ENCODE measurements at places on chromosomes 6 and 20. TPM values are rescaled to one million over a fixed set of nuclear protein-coding genes. Genes with fewer than 3 reads are reported as not detected.

DNA sequence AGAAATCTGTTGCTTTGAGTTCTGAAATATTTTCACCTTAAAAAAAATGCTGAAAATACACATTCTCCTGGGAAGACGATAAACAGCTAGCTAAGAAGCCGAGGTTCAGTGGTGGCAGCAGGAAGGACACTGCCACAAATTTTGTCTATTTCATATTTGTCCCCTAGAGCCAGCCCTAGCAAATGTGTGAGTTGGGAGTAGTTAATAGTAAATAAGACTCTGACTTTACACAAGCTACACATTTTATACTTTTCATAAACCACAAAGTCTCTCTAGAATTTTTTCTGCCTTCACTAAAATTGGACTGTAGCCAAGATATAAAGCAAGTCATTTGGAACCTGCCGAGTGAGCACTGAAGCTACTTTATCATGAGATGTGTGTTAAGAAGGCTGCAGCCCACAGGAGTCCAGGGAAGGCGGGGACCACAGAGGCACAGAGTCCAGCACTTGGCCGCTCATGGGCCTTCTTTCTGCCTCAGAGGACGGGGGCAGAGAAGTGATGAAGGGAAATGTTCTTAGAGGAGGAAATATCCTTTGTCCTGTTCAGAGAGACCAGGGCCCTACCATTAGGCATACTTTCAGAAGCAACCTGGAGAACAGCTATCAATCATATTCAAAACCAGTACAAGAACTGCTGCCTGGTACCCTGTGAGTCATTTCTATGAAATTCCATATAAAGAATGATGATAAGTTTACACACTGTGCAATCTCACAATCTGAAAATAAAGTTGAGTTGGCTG, 241.7 kb upstream of the TAB2 start:
- no peaks in the 10 kb centered on the region for H3K36me3 ChIP-seq
- no peaks in the 10 kb centered on the region for H3K27me3 ChIP-seq
- peaks cover 16% of the 10 kb centered on the region for H3K4me1 ChIP-seq
- DNase-seq: no peak

GRCh38 chr6:133306931-133307330, 65.8 kb downstream of the EYA4 start:
- no peaks in the 10 kb centered on the region for H3K27me3 ChIP-seq
- no peaks in the 10 kb centered on the region for H3K4me1 ChIP-seq
- no peak overlapping the region for H3K27ac ChIP-seq
- no peaks in the 10 kb centered on the region for H3K36me3 ChIP-seq
- H3K4me3 ChIP-seq: no peak overlapping the region
- no peak for DNase-seq

DNA sequence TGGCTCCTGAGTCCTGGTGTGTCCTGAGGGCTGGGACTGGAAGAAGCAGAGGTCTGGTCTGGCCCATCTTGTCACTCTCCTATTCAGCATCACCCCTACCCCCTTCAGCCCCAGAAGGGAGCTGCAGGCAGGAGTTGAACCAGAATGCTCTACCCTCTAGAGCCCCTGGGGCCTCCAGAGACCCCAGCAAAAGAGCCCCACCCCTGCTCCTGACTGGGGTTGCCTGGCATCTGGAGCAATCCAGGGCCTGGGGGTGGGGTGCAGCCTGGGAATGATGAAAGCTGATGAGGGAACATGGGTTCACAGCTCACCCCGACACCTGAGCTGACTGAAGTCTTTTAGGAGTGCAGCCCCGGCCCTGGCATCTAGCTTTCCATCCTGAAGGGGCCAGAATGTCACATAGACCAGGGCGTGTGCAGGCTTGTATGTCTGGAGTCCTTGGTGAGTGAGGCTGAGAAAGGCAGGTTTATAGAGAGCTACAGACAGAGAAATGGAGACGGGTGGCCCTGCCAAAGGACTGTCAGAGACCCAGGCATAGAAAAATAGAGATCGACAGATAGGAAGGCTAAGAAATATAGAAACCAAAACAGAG, 12.2 kb downstream of the FGD2 start:
- H3K27ac ChIP-seq: peak overlapping the region; percentile 77
- H3K36me3 ChIP-seq: no peaks in the 10 kb centered on the region
- H3K4me1 ChIP-seq: peaks cover 3% of the 10 kb centered on the region
- H3K4me3 ChIP-seq: no peak overlapping the region
- no peaks in the 10 kb centered on the region for H3K27me3 ChIP-seq
- DNase-seq: no peak

GRCh38 chr20:47720636-47721427, 64.4 kb downstream of the SULF2 start:
- H3K4me3 ChIP-seq: no peak overlapping the region
- no peak for DNase-seq
- H3K27ac ChIP-seq: no peak overlapping the region
- H3K4me1 ChIP-seq: peaks cover 26% of the 10 kb centered on the region

GRCh38 chr6:82744286-82745015, 321.2 kb downstream of the UBE3D start:
- DNase-seq: no peak
- no peaks in the 10 kb centered on the region for H3K27me3 ChIP-seq
- H3K36me3 ChIP-seq: no peaks in the 10 kb centered on the region
- no peak overlapping the region for H3K4me3 ChIP-seq

GRCh38 chr6:168828800-168829199, 387.8 kb downstream of the SMOC2 start:
- no peak overlapping the region for H3K4me3 ChIP-seq
- DNase-seq: no peak
- H3K36me3 ChIP-seq: no peaks in the 10 kb centered on the region
- H3K27me3 ChIP-seq: no peaks in the 10 kb centered on the region

DNA sequence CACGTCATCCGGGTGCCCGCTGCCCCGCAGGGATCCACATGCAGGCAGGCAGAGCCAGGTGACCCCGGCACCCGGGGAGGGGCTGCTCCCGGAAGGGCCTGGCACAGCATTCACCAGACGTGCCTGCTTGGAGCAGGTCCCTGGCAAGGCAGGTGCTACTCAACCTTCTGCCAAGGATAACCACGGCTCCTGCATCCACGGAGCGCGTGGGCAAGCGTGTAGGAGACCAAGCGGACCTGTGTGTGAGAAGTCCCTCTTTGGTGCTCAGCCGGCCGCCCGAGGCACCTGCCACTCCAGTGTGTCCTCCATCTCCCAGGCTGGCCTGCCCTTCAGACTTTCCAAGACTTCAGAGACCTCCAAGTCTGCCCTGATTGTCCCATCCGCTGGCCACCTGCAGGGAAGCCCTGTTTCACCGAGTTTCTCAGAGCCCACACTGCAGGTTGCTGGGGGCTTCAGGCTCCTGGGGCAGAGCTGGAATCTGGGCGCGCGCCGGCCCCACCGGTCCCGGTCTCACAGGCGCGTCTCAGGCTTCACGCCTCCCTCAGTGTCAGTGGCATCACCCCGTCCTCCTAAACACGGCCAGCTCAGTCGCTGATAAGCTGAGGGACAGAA, 124.3 kb downstream of the DLL1 start:
- no peaks in the 10 kb centered on the region for H3K27me3 ChIP-seq
- no peaks in the 10 kb centered on the region for H3K36me3 ChIP-seq
- H3K27ac ChIP-seq: no peak overlapping the region
- no peak for DNase-seq
- H3K4me1 ChIP-seq: no peaks in the 10 kb centered on the region

GRCh38 chr6:119966484-119966883, 616.9 kb upstream of the MAN1A1 start:
- no peaks in the 10 kb centered on the region for H3K4me1 ChIP-seq
- no peak overlapping the region for H3K27ac ChIP-seq
- DNase-seq: no peak
- H3K36me3 ChIP-seq: no peaks in the 10 kb centered on the region
- H3K4me3 ChIP-seq: no peak overlapping the region

GRCh38 chr6:111604259-111605099, 1.2 kb downstream of the TRAF3IP2 start:
- peaks cover 57% of the 10 kb centered on the region for H3K4me1 ChIP-seq
- peak overlapping the region; percentile 88 for H3K27ac ChIP-seq
- H3K27me3 ChIP-seq: no peaks in the 10 kb centered on the region
- DNase-seq: peak; percentile 73

PCMTD2 gene
- 57.0 TPM for total RNA-seq

ADGRF1 gene
- not detected for total RNA-seq

PRPH2 gene
- not detected for total RNA-seq

VSX1 gene
- not detected for total RNA-seq

DNA sequence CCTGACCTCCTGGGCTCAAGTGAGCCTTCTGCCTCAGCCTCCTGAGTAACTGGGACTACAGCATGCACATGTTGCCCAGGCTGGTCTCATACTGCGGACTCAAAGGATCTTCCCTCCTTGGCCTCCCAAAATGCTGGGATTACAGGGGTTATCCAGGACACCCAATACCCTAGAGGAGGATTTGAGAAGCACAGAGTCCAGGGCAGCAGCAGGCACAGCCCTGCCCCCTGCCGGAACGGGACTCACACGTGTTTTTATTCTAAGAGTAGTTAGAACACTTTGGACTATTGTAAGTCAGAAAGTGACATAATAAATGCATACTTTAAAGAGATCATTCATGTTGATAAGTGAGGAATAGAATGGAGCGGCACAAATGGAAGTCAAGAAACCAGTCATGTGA, 80.2 kb downstream of the C6orf118 start:
- no peaks in the 10 kb centered on the region for H3K36me3 ChIP-seq
- H3K27ac ChIP-seq: no peak overlapping the region
- no peak for DNase-seq
- peaks cover 5% of the 10 kb centered on the region for H3K4me1 ChIP-seq
- no peaks in the 10 kb centered on the region for H3K27me3 ChIP-seq

HUS1B gene
- total RNA-seq: not detected

DNA sequence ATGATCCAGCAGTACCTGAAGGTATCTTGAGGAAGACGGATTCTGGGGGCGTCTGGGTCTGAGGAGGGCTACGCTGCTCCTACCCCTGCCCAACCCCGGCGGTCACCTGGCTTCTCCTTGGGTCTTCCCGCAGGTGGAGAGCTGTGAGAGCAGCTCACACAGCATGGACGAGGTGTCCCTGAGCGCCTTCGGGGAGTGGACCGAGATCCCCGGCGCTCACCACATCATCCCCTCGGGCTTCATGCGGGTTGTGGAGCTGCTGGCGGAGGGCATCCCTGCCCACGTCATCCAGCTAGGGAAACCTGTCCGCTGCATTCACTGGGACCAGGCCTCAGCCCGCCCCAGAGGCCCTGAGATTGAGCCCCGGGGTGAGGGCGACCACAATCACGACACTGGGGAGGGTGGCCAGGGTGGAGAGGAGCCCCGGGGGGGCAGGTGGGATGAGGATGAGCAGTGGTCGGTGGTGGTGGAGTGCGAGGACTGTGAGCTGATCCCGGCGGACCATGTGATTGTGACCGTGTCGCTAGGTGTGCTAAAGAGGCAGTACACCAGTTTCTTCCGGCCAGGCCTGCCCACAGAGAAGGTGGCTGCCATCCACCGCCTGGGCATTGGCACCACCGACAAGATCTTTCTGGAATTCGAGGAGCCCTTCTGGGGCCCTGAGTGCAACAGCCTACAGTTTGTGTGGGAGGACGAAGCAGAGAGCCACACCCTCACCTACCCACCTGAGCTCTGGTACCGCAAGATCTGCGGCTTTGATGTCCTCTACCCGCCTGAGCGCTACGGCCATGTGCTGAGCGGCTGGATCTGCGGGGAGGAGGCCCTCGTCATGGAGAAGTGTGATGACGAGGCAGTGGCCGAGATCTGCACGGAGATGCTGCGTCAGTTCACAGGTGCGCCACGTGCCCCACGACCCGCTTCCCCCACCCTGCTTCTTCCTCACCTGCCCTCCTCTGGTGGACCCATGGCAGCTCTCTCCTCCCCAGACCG, 166.9 kb upstream of the RNF24 start:
- no peak overlapping the region for H3K4me3 ChIP-seq
- no peaks in the 10 kb centered on the region for H3K4me1 ChIP-seq

- no peaks in the 10 kb centered on the region for H3K4me1 ChIP-seq
- H3K27me3 ChIP-seq: no peaks in the 10 kb centered on the region
- DNase-seq: peak; percentile 7
- no peak overlapping the region for H3K4me3 ChIP-seq
Observed at GRCh38 chr6:40640599-40641227, 53.5 kb upstream of the LRFN2 start.

DNA sequence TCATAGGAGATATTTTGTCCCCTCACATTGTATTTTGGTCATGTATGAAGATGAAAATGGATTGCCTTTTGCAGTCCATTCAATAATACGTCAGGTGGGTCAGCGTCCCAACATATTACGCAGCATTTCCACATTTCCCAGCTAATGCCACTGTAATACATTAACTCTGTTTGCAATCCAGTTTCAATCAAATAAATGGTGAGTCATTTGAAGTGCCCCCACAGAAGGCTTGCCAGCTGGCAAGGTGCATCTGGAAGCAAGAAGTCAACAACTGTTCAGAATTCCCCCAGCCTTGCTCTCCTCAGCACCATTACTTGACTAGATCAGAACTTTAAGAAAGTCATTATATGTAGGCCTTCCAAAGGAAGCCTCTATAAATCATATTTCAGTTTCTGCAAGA, 50.4 kb downstream of the PHACTR1 start:
- H3K4me1 ChIP-seq: no peaks in the 10 kb centered on the region
- no peak overlapping the region for H3K27ac ChIP-seq
- no peaks in the 10 kb centered on the region for H3K36me3 ChIP-seq
- H3K4me3 ChIP-seq: no peak overlapping the region

DNA sequence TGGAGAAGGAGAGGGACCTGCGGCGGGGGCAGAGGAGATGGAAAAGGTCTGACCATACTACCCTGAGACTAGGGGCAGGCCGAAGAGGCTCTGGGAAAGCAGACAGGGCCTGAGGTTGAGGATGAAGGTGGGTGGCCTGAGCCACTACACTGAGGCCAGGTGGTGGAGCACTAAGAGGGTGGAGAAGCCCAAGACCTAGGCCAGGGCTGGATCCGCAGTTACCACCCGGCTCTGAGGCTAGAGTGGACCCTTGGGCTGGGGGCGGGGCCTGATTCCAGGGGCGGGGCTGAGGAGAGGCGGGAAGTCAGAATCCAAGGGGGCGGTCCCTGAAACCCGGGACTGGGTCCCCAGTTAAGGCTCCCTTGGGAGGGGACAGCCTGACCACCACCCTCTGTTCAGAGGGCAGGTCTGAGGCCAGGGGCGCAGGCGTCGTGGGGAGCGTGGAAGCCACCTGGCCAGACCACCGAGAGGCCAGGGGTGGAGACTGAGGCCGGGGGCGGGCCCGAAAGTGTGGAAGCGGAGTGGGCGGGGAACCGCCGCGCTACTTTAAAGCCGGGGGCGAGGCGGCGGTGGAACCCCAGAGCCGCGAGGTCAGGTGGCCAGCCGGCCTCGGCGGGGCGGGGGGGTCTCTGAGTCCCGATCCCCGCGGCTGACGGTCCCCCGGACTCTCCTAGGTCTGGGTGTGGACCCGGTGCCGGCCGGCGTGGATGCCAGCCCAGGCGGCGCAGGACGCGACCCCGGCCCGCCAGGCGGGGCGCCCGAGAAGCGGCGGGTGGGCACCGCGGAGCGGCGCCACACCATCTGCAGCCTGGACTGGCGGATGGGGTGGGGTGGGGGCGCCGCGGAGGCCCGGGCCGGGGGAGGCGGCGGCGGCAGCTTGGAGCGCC, 8.3 kb downstream of the CCM2L start:
- peak; percentile 54 for DNase-seq
- H3K4me1 ChIP-seq: no peaks in the 10 kb centered on the region
- H3K27ac ChIP-seq: no peak overlapping the region
- H3K27me3 ChIP-seq: no peaks in the 10 kb centered on the region
- H3K36me3 ChIP-seq: no peaks in the 10 kb centered on the region
